ENCODE measurements at places on chromosomes 5 and 9.

GRCh38 chr9:17160327-17160726 lies 25.5 kb downstream of the CNTLN start:
- DNase-seq: no peak

- no peak for DNase-seq
These were observed 136.9 kb downstream of the OLFM1 start for GRCh38 chr9:135224286-135224877.

DNA sequence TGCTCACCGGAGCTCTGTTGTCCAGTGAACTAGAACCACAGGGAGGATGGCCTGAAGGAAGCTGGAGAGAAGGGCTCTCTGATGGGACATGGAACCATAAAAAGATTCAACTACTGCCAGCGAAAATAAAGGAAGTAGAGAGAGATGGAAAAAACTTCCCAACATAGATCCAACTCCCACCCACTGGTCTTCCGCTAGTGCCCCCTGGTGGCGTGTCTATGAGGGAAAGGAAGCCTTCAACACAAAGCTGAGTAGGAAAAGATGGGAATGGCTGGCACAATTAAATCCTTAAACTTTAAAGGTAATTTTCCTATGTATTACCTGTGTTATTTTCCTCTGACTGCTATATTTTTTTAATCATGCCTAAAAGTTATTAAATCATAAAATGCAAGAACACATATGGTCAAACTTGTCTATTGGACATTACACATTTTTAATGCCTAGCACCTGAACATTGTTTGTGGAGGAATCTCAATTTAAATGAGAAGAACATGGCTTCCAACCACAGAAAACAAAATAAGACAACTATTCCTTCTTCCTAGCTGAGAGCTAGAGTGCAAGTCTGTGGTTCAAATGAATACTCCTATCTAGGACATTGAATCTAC lies 51.5 kb downstream of the CEP120 start:
- peak; percentile 15 for DNase-seq

GRCh38 chr5:79936002-79936645 lies 54.9 kb downstream of the MTX3 start:
- no peak for DNase-seq

GRCh38 chr5:151596828-151597539 lies 5.9 kb upstream of the FAT2 start:
- no peak for DNase-seq

- no peak for DNase-seq
These were observed 5.8 kb upstream of the KLHL3 start for GRCh38 chr5:137741718-137742117.
